CD8-positive, alpha-beta memory T cell (primary cell): ENCODE measurements at places on chromosomes 16 and 17. TPM values are rescaled to one million over a fixed set of nuclear protein-coding genes. Genes with fewer than 3 reads are reported as not detected.

DNA sequence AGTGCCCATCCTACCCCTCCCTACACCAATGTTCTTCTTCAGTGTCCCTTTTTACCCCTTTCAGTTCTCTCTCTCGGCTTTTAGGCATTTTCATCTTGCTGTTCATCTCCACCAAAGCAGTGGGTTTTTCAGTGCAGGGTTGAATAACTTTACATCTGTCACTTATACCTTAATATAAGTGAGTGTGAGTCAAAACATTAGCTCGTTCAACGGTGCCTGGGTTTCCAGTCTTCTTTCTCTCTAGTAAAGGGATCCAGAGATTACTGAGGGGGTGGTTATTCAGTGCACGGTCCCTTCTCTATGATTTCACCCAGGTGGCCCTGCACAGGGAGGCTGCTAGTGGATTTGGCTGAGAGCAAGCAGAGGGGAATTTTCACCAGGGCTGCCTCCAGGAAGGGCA, 210.6 kb upstream of the CDH5 start:
- no peak for DNase-seq
- H3K4me1 ChIP-seq = no peaks in the 10 kb centered on the region
- H3K4me3 ChIP-seq = no peak overlapping the region
- no peaks in the 10 kb centered on the region for H3K36me3 ChIP-seq

DNA sequence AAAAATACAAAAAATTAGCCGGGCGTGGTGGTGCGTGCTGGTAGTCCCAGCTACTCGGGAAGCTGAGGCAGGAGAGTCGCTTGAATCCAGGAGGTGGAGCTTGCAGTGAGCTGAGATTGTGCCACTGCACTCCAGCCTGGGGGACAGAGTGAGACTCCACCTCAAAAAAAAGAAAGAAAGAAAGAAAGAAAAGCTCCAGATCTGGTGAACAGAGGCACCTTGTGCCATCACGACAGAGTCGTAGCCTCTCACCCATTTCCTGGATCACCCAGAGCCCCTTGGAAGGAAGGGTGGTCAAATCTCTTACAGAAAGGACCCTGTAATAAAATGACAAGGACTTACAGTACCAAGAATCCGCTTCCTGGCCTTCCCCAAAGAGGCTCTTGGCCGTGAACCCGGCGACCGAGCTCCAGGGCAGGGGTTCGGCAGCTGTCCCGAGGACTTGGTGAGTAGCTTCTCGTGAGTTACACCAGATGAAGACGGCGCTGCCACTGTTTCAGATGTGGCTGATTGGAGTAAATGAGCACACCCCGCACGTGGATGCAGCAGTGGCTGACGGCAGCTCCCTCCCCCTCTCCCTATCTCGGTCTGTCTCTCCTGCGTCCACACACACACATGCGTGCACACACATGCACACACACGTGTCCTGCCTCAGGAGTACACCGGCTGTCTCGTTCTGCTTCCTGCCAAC, 13.5 kb downstream of the LGALS3BP start:
- peaks cover 5% of the 10 kb centered on the region for H3K4me1 ChIP-seq
- H3K27me3 ChIP-seq = no peaks in the 10 kb centered on the region
- DNase-seq = no peak
- H3K4me3 ChIP-seq = no peak overlapping the region

DNA sequence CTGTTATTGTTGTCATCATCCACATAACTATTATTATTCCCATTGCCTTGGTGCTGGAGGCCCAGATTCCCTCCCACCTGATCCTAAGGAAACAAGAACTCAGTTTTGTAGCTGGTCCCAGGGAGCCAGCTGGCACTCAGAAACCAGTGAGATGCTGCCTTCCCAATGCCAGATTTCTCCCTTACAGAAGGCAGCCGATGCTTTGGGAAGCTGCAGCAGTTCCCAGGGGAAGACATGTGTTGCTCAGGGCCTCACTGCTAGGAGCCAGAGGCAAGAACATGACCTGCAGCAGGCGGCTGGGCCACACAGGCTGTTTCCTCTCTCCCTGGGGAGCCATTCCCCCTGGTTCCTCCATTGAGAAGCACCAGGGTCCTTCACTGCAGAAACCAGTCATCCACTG, 59.9 kb upstream of the GRIN2A start:
- H3K4me3 ChIP-seq = no peak overlapping the region
- H3K4me1 ChIP-seq = no peaks in the 10 kb centered on the region
- no peak for DNase-seq

DNA sequence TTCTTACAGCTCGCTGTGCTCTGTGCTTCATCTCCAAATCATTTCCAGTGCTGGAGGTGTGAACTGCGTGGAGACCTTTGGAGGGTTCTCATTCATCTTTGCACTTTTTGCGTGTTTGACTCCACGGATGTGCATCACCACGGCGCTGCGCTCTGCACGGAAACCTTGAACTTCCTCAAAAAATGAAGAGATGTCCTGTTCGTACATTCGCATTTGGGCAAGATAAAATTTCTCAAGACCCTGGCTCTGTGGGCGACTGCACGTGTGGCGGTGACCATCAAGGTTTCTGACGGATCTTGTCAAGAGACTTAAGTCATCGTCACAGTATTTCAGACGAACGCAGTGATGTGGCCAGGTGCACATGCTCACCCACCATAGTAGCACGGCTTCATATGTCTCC, 10.3 kb upstream of the PVALEF start:
- H3K4me3 ChIP-seq = no peak overlapping the region
- H3K27me3 ChIP-seq = peaks cover 5% of the 10 kb centered on the region
- H3K4me1 ChIP-seq = no peaks in the 10 kb centered on the region
- no peak overlapping the region for H3K27ac ChIP-seq
- no peaks in the 10 kb centered on the region for H3K36me3 ChIP-seq

DNA sequence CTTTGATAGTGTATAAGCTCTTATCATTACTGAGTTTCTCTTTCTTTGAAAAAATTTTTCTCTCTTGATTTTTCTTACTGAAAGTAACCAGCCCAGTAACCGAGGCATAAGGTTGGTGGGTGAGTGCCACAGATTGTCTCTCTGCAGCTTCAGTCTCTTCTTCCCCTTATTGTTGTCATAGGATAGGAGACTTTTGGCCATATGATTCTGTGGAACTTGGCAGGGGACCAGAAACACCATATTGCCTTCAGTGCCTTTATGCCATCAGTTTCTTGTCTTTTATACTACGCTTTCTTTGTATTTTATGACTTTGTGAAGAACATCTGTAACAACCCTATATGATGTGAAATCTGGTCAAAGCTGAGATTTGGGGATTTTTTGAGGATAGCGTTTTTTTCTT, 341.6 kb upstream of the TBX2 start:
- no peaks in the 10 kb centered on the region for H3K36me3 ChIP-seq
- no peak for DNase-seq
- no peak overlapping the region for H3K27ac ChIP-seq
- no peak overlapping the region for H3K4me3 ChIP-seq
- no peaks in the 10 kb centered on the region for H3K4me1 ChIP-seq

GRCh38 chr16:79601092-79601930, 774 bp upstream of the MAF start:
- H3K36me3 ChIP-seq = no peaks in the 10 kb centered on the region
- peak overlapping the region; percentile 55 for H3K27ac ChIP-seq
- H3K27me3 ChIP-seq = no peaks in the 10 kb centered on the region
- DNase-seq = peak; percentile 54

DNA sequence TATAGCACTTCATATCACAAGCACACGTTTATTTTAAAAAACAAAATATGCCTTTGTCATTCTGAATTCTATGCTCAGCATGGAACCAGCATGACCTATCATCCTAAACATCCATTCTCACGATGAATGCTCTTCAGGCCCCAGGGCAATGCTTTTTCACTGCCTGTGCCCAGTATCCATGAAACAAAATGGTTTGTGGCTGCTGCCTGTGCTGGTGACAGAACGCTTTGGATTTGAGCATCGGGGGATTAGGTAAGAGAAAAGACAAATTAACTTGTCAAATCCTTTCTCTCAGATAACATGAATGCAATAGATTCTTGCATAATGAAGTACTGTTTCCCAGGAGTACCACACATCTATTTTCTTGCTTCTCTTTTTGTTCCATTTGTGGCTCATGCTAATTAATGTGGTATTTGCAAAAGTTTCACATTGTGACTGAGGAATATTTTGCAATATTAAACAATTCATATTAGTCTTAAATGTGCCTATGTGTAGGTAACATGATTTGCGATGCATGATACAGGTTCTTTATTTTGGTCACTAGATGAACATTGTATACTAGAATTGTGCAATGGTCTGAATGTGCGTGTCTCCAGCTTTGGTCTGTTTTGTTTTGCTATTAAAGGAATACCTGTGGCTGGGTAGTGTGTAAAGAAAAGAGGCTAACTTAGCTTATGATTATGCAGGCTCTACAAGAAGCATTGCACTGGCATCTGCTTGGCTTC, 25.8 kb upstream of the SRSF1 start:
- no peaks in the 10 kb centered on the region for H3K36me3 ChIP-seq
- no peaks in the 10 kb centered on the region for H3K4me1 ChIP-seq
- H3K4me3 ChIP-seq = no peak overlapping the region
- no peaks in the 10 kb centered on the region for H3K27me3 ChIP-seq
- no peak overlapping the region for H3K27ac ChIP-seq
- no peak for DNase-seq

- no peaks in the 10 kb centered on the region for H3K27me3 ChIP-seq
- H3K4me1 ChIP-seq = no peaks in the 10 kb centered on the region
- no peak for DNase-seq
- no peaks in the 10 kb centered on the region for H3K36me3 ChIP-seq
These were observed 15.9 kb upstream of the SLC12A3 start for GRCh38 chr16:56848955-56849689.

- H3K27ac ChIP-seq = peak overlapping the region; percentile 92
- DNase-seq = no peak
- H3K4me3 ChIP-seq = peak overlapping the region; percentile 97
- H3K27me3 ChIP-seq = no peaks in the 10 kb centered on the region
- peaks cover 22% of the 10 kb centered on the region for H3K36me3 ChIP-seq
These were observed 514 bp downstream of the UBFD1 start for GRCh38 chr16:23557779-23558702.

GRCh38 chr17:57665696-57666095, 79.4 kb downstream of the CCDC182 start:
- H3K4me3 ChIP-seq = no peak overlapping the region
- H3K27me3 ChIP-seq = no peaks in the 10 kb centered on the region
- H3K36me3 ChIP-seq = no peaks in the 10 kb centered on the region
- no peak for DNase-seq
- H3K27ac ChIP-seq = no peak overlapping the region

DNA sequence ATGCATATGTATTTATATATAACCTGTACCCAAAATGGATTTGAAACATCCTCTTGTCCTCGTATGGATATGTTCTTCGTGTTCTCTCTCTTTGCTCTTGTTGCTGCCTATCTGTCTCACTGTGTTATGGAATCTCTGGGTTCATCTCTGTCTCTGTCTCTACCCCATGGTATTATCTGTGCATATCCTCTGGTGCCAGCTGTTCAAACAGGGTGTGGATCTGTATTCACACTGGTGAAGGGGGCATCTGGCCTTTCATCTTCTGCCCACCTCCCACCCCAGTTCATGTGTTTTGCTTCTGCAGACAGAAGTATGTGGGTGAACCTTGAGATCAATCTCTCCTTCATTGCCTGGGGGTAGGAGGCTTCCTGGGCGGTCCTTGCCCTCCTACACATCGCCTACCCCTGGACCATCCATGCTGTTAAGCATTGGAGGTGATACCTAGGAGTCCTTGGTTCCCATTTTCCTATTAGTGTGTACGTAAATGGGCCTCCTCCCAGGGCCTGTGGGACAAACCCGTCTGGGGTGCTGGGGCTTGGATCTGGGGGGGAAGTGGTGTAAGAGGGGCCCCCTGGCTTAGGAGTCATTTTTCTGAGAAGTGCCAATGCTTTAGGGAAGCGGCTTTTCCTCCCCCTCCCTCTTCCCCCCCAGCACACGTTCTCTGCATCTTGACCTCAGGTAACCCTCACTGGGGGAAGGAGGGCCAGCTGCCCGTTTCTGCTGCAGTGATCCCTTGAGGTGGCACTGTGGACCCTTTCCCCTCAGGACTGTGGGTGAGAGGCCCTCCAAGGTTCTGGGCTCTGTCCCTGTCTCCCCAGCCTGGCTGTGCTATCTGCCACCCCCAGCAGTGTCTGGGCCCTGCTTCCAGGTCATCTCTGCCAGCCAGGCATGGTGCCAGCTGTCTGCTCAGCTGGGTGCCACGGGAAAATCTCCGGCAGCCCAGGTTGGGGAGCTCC, 21.1 kb downstream of the RARA start:
- H3K4me1 ChIP-seq = peaks cover 94% of the 10 kb centered on the region
- peaks cover 13% of the 10 kb centered on the region for H3K36me3 ChIP-seq
- no peaks in the 10 kb centered on the region for H3K27me3 ChIP-seq
- peak overlapping the region; percentile 32 for H3K27ac ChIP-seq
- peak overlapping the region; percentile 31 for H3K4me3 ChIP-seq

DNA sequence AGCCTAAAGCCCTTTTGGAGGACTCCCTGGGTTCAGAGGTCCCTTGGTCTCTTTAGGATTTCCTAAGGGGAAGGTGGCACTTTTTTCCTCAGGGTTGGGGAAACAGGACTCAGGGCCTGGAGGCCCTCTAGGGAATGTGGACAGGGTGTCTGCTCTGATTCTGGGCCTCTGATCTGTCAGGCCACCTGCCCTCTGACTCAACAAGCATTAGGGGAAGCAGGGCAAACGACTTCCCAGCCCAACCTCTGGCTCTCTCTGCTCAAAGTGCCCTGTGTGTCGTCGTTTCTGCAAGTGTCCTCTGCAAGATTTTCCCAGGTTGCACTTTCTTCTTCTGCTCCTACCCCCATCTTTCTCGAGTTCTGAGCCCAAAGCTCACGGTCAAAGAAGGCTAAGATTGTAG, 6.6 kb upstream of the IGFBP4 start:
- no peak overlapping the region for H3K4me3 ChIP-seq
- no peaks in the 10 kb centered on the region for H3K27me3 ChIP-seq
- DNase-seq = peak; percentile 0
- no peak overlapping the region for H3K27ac ChIP-seq

DNA sequence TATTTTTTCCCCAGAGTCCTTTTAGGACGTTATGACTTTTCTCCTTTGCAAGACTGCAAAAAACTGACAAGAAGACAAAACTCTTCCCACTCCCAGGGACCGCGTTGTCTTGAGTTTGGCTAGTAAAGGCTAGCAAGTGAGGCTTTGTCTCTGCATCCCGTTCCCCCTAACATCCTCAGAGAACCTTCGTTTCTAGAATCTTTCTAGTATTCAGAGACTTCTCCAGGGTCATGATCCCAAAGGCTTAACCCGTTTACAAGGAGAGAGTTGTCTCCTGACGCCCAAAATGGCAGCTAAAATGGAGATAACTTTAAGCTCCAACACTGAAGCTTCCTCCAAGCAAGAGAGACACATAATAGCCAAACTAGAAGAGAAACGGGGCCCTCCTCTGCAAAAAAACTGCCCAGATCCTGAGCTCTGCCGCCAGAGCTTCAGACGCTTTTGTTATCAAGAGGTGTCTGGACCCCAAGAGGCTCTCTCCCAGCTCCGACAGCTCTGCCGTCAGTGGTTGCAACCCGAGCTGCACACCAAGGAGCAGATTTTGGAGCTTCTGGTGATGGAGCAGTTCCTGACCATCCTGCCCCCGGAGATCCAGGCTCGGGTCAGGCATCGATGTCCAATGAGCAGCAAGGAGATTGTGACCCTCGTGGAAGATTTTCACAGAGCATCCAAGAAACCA, 843 bp downstream of the ZNF174 start:
- peak overlapping the region; percentile 92 for H3K4me3 ChIP-seq
- no peaks in the 10 kb centered on the region for H3K27me3 ChIP-seq
- H3K4me1 ChIP-seq = peaks cover 26% of the 10 kb centered on the region
- peaks cover 26% of the 10 kb centered on the region for H3K36me3 ChIP-seq
- H3K27ac ChIP-seq = peak overlapping the region; percentile 40

Gene NAGS
- 1.0 TPM for polyA plus RNA-seq

Gene TM4SF5
- not detected for polyA plus RNA-seq

Gene CDH15
- not detected for polyA plus RNA-seq
